ENCODE measurements at places on chromosomes 3 and 15.
A peak's percentile ranks its signal among the peaks of the same experiment; 100 is the strongest.

DNA sequence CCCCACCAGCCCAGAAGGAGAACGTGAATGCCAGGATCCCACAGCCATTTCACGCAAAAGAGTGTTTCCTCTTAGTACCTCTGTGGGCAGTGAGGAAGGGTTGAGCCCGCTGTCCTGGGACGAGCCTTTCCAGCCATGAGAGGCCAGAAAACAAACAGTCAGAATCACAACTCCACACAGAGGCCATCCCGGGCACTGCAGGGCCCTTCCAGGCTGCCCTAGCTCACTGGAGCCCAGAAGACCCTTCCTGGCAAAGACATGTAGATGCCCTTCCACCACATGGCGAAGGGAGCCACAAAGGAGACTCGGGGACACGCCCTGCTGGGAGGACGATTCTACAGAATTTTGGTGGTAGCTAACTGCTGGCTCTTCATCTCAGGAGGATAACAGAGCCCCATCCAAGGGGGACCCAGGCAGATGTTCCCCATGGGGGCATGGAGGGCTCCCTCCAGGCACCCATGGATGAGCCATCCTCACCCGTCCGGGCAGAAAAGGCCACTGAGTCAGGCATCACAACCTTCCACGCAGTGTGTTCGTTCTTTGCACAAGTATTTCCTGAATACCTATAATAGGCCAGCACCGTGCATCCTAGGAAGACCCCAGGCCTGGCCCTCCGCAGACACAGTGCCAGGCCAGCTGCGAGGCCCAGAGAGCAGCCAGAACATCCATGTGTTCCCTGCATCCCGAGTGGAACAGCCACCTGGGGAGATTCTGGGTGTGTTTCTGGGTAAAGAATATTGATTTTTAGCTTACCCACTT, 47.2 kb downstream of the SLC12A8 start:
- H3K27ac ChIP-seq, result no peak overlapping the region
- peak; percentile 61 for DNase-seq
- no peaks in the 10 kb centered on the region for H3K36me3 ChIP-seq

DNA sequence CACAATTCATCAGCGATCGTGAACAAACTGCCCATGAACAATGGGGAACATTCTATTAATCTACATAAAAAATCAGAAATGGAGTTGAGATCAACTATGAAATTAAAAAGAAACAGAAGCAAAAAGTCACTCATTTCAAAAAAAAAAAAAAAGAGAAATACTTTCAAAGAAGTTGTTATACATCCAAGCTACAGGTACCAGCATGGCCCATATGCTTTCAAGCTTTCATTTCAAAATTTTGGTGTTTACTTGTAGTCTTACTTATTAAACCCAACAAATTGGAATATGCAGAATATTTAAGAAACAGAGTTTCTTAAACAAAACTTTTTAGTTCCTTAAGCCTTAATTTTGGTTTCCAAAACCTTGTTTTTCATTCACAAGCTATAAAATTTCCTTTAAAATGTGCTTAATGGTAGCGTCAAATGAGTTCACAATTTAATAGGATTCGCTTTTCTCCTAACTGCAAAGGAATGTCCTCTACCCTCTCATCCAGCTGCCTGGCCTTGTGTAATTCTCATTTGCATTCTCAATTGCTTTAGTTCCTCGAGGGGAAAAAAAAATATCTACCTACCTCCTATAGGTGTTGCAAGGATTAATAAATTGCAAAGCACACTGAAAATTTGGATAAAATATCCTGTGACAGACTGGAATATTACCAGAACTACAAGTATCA, 565.2 kb downstream of the ROBO1 start:
- no peaks in the 10 kb centered on the region for H3K27me3 ChIP-seq
- no peak overlapping the region for H3K27ac ChIP-seq
- no peaks in the 10 kb centered on the region for H3K36me3 ChIP-seq
- no peaks in the 10 kb centered on the region for H3K4me1 ChIP-seq

DNA sequence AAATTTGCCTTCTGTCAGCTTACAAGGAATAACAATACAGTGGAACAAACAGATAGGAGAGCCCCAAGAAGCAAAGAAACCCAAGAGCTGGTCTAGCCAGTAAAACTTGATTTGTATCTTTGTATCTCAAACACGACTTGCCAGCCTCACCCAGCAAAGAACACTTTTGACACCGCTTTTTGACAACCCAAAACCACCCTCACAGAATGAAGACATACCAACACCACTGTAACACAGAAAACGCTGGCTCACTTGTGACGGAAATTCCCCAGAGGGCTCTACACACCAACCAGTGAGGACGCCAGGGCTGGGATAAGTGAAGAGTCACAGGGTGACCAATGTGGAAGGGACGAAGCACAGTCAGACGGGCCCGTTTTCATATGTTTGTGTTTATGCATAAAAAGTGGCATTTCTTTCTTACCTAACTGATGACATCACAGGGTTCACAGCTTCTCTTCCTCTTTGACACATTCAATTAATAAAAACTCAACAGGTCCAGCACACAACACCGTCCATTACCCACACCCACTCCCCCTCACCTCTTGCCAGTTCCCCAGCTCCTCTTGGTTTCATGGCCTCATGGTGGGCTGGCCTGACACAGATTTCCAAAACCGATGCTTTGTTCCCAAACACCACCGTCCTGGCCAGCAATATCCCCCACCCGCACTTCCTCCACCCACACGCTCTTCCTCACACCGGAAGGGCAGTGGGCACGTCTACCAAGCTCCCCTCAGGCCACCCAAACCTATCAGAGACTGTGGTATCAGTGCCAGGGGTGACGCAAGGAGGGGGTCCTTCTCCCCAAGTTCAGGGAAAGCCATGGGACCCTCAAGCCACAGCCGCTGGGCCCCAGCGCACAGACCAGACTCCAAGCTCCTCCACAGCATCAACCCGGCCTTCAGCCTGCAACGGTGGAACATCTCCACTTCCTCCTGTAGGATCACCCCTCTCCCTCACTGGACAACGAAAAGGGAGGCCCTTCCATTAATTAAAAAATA, 94.2 kb downstream of the ADAMTS17 start:
- H3K36me3 ChIP-seq, result no peaks in the 10 kb centered on the region
- no peak overlapping the region for H3K4me3 ChIP-seq
- H3K27me3 ChIP-seq, result no peaks in the 10 kb centered on the region
- H3K27ac ChIP-seq, result no peak overlapping the region

GRCh38 chr15:90819390-90819789, 49.0 kb upstream of the FURIN start:
- H3K4me1 ChIP-seq, result no peaks in the 10 kb centered on the region
- H3K36me3 ChIP-seq, result no peaks in the 10 kb centered on the region
- H3K27ac ChIP-seq, result no peak overlapping the region

DNA sequence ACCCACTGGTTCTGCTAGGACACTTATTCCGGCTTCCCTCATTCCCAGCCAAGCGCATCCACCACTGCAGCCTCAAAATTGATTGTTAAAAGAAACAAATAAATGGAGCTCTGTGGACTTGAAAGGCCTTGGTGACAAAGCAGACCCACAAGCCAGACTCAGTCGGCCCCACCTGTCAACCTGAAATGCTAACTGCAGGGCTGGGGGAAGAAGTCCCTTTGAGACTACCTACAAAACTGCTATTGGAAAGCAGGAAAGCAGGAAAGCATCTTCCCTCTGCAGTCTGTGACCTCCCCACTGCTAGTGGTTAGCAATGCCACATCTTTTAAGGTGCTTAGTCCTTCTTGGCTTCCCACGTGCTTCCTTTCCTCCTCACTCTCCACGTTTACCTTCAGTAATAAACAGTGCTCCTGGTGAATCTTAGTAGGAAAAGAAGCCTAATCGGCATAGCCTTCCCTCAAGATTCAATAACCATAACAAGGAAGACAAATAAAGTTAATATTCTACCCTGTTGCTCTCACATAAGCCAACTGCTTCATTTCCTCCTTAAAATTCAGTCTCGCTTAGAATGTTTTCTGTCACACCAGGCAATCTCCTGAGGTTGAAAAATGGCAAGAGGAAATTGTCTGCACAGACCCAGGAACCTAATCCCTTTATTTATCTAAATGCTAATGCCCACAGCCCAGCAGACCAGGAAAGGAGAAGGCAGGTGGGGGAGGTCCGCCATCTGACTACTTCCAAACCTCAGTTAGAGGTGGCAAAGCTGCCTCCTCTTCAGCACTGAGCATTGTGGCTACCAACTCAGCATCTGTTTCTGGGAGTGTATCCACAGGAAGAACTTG, 296.2 kb downstream of the NEK10 start:
- H3K36me3 ChIP-seq, result no peaks in the 10 kb centered on the region
- no peaks in the 10 kb centered on the region for H3K27me3 ChIP-seq
- no peak overlapping the region for H3K4me3 ChIP-seq
- no peaks in the 10 kb centered on the region for H3K4me1 ChIP-seq

DNA sequence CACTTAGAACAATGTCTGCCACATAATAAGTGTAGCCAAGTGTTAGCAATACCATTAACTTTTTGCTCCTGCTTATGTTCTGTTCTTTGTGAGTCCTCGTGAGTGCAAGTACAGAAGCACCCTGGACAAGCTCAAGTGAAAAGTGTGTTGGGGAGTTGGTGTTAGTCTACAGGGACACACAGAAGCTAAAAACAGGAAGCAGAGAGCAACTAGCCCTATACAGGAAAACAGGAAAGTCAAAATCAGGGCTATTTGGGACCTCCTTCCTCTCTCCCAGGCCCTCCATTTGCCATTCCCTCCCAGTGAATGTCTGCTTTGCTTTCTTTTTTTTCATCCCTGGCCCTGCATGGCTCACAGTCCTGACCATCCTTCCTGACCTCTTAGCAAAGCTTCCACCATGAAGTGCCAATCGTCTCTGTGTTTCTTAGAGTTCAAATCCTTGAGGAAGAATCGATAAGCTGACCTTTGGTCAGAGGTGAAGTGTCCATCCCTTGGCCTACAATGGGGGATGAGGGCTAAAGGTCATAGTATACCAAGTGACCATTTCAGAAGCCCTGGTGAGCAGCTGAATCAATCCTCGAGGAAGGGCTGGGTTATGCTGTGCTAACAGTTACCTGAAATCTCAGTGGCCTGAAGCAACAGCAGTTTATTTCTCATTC, 328.2 kb downstream of the SHQ1 start:
- no peaks in the 10 kb centered on the region for H3K27me3 ChIP-seq
- no peak for DNase-seq
- no peak overlapping the region for H3K4me3 ChIP-seq
- H3K27ac ChIP-seq, result no peak overlapping the region

DNA sequence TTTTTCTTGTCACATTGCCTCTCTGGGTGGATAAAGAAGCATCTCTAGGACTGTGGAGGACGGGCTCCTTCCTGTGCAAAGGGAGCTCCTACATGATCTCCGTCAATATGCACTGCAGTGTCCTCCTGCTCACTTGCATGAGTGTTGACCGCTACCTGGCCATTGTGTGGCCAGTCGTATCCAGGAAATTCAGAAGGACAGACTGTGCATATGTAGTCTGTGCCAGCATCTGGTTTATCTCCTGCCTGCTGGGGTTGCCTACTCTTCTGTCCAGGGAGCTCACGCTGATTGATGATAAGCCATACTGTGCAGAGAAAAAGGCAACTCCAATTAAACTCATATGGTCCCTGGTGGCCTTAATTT, 478 bp downstream of the GPR15 start:
- peaks cover 3% of the 10 kb centered on the region for H3K27me3 ChIP-seq
- no peaks in the 10 kb centered on the region for H3K4me1 ChIP-seq
- H3K36me3 ChIP-seq, result no peaks in the 10 kb centered on the region
- no peak overlapping the region for H3K4me3 ChIP-seq
- no peak overlapping the region for H3K27ac ChIP-seq

DNA sequence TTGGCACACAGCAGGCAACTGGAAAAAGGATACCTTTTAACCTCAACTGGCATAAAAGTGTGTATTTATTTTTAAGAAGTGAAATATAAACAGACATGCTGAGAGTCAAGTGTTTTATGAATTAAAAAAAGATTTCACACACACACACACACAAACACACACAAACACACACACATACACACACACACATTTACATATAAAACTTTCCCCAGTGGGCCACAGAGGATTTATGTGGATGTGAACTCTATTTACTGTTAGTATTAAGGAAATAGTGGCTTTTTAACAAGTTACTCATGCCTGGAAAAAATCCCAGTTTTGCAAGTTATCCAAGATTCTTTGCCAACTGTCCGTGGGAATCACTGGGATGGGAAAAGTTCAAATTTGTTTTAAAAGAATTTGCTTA, 725.9 kb upstream of the NR2F2 start:
- no peak overlapping the region for H3K4me3 ChIP-seq
- H3K4me1 ChIP-seq, result peaks cover 8% of the 10 kb centered on the region
- H3K27me3 ChIP-seq, result no peaks in the 10 kb centered on the region
- H3K36me3 ChIP-seq, result no peaks in the 10 kb centered on the region

DNA sequence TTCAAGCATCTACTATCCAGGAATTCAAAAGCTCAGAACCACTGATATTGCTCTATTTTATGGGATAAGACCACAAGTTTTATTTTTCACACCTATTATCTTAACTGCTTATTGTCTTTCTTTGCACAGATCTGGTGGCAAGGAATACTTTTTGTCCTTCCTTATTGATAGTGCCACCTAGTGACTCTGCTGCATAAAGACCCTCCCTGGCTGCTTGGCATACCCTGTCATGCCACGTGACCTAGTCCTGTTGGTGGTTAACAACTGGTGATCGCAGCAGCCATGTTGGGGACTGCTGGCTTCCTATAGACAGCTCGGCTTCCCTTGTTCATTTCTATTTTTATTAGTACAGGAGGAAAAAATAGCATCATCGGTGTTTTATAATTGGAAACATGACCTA, 236.3 kb downstream of the MEX3B start:
- H3K27ac ChIP-seq, result no peak overlapping the region
- no peak for DNase-seq
- no peaks in the 10 kb centered on the region for H3K36me3 ChIP-seq

DNA sequence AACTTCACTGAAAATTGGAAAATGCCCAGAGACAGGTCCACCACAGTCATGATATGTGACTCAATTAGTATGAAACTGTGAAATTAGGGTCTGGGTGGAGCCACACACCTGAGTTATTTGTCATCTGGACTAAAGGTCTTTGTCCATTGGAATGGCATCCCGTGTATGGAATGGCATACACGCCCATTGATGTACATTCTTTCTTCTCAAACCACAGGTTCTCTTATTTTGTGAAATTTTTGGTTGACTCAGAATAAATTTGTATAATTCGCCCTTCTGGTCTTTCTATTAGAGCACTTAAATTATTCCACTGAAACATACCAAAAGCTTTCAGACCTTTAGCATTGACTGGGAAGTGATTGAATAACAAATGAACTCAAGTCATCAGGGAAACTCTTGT, 66.8 kb upstream of the UBE2E1 start:
- no peak for DNase-seq
- H3K36me3 ChIP-seq, result no peaks in the 10 kb centered on the region
- peaks cover 2% of the 10 kb centered on the region for H3K27me3 ChIP-seq
- no peak overlapping the region for H3K27ac ChIP-seq
- no peak overlapping the region for H3K4me3 ChIP-seq
- peaks cover 10% of the 10 kb centered on the region for H3K4me1 ChIP-seq

GRCh38 chr3:58041826-58042324, 33.7 kb downstream of the FLNB start:
- no peaks in the 10 kb centered on the region for H3K27me3 ChIP-seq
- DNase-seq, result no peak
- no peak overlapping the region for H3K4me3 ChIP-seq

DNA sequence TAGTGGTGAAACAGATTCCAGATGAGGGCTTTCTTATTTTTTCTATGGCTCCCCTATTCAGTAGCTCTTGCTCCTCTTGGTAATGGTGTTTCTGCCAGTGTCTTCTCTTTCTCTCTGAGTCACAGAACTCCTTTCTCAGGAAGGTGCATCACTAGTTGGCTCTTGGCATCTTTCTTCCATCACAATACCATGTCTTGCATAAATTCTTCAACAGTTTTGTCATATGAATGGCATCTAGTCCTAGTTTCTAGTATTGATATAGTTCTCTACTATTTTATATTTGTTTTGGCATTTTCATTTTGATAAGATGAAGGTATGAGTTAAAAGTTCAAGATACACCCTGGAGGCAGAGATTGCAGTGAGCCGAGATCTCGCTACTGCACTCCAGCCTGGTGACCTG, 51.0 kb downstream of the REC114 start:
- no peaks in the 10 kb centered on the region for H3K4me1 ChIP-seq
- no peak overlapping the region for H3K27ac ChIP-seq
- no peak overlapping the region for H3K4me3 ChIP-seq
- H3K36me3 ChIP-seq, result no peaks in the 10 kb centered on the region
- no peaks in the 10 kb centered on the region for H3K27me3 ChIP-seq

Measured in tibial artery (tissue), 4 donors.